Activated CD4-positive, alpha-beta T cell treated with anti-CD3 and anti-CD28 coated beads, Interleukin-2, amount 10 ng/mL, durations not matched to agents 7 days and 5 days (primary cell): ENCODE measurements at places on chromosomes 6 and 20. TPM values are rescaled to one million over a fixed set of nuclear protein-coding genes. Genes with fewer than 3 reads are reported as not detected.

TBX18 gene
- total RNA-seq, result not detected

DNA sequence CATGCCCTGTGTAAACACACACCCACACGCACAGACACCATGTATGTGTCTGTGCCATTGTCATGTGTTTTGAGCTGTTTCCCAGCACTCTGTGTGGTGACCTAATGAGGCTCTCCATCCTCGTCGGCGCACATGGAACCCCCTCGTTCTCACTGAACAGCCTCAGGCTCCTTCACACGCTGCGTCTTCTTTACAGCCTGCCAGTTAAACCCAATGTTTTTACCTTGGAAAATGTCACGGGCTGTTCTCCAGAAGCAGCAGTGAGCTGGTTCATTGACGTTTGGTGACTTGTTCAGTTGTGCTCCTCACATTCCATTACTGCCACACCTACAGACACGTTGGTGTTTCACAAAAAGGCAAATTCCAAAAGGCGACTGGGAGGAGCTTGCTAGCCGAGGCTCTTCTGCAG is 201.0 kb upstream of the FOXQ1 start:
- no peak for DNase-seq

- no peak for DNase-seq
Measured at GRCh38 chr6:30565772-30566171, 5.5 kb upstream of the ABCF1 start.

HNF4A gene
- total RNA-seq, result not detected

DNA sequence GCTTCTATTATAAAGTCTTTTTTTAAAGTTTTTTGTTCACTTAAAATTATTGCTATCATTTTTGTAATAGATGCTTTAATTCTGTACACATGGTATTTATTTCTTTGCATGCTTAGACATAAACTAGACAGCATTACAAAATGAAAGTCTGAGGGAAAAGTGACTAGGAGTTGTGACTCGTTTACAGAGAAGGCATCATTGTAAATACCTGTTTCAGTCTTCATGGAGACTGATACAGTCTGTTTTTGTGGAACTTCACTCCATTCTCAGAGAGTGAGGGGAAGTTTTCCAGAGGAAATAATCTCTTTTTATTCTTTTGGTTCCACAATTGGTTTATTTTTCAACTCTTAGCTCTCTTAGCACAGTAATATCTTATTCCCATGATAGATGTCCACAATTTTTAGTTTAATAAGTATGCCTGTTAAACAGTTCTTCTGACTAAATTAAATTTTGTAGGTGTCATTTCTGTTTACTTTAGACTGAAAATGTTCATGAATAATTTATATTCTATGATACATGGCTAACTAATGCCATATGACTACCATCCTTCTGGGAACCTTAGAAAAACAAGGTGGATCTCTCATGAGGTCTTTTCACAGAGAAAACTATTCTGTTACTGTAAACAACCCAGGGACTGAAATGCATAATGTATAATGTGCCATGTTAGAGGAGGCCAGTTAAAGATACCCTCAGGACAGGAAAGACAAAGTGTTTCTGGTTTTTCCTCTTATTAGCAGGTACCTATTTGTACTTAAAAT is 69.2 kb downstream of the MYO6 start:
- DNase-seq, result no peak

ADAM33 gene
- not detected for total RNA-seq

- DNase-seq, result no peak
Measured at GRCh38 chr6:51929934-51930574, 157.4 kb downstream of the PKHD1 start.

DNA sequence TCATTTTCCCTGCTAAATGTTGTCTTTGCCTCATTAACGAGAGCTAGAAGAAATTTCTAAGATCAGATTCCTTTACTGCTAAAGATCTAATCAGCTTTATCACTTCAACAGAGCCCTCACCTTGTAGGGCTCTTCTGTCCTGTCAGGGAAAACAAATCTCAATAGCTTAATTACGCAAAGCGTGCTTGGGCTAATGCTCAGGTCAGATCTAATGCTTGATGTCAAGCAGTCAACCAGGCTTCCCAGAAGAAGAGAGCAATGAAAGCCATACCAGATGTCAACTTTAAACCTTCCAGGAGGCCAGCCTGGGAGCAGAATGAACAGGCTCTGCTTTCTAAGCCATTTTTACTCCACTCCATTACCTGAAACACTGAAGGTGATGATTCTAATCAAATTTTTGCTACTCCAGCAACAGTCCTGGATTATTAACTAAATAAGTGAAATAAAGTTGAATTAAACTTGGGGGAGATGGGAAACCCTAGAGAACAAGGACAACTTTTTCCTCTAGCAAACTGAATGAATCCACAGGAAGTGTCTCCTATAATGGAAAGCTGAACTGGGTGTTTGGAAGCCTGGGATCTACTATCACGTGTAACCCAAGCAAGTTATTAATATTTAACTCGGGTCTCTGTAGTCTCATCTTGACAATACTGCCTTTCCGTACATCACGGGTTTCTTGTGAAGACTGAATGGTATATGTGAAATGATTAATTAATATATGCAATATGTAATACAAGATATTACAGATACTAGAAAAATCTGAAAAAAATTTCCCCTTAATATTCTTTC is 273.7 kb downstream of the PTPRK start:
- DNase-seq, result no peak

DNA sequence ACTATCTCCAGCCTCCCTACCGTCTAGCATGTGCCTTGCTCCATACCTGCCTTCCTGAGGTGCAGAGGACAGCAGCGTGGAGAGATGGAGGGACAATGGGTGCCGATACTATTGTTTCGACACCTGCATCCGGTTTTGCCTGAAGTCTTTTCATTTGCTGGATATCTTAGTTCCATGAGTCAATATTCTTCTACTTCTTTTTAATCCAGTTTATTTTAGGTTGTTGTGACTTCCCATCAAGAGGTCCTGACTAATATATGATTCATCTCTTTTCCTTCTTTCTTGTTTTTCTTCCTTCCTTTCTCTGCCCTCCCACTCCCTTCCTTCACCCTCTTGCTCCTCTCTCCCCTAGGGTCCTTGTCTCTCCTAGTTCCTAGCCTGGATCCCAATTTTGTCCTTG is 91.4 kb downstream of the CDH26 start:
- DNase-seq, result no peak

DNA sequence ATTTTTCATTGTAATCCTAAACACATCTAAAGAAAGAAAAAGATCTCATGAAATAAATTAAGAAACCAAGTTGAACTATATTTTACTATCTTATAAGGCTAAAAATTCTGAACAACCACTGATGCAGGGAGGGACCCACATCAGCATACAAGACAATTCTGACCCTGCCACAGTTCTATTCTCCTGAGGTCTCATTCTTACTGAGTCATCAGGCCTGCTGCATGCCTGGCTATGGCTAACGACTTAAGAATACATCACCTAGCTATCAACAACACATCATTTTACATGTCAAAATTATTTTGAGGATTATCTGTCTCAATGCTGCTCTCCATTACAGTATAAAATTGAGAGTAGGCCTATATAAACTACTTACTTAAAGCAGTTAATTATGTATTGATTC is 52.9 kb downstream of the FBXL4 start:
- no peak for DNase-seq

DNA sequence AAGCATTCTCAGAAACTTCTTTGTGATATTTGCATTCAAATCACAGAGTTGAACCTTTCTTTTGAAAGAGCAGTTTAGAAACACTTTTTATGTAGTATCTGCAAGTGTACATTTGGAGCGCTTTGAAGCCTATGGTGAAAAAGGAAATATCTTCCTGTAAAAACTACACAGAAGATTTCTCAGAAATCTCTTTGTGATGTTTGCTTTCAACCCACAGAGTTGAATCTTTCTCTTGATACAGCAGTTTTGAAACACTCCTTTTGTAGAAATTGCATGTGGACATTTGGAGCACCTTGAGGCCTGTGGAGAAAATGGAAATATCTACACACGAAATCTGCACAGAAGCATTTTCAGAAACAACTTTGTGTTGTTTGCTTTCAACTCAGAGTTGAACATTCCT is 612.3 kb upstream of the ZNF337 start:
- no peak for DNase-seq

DNA sequence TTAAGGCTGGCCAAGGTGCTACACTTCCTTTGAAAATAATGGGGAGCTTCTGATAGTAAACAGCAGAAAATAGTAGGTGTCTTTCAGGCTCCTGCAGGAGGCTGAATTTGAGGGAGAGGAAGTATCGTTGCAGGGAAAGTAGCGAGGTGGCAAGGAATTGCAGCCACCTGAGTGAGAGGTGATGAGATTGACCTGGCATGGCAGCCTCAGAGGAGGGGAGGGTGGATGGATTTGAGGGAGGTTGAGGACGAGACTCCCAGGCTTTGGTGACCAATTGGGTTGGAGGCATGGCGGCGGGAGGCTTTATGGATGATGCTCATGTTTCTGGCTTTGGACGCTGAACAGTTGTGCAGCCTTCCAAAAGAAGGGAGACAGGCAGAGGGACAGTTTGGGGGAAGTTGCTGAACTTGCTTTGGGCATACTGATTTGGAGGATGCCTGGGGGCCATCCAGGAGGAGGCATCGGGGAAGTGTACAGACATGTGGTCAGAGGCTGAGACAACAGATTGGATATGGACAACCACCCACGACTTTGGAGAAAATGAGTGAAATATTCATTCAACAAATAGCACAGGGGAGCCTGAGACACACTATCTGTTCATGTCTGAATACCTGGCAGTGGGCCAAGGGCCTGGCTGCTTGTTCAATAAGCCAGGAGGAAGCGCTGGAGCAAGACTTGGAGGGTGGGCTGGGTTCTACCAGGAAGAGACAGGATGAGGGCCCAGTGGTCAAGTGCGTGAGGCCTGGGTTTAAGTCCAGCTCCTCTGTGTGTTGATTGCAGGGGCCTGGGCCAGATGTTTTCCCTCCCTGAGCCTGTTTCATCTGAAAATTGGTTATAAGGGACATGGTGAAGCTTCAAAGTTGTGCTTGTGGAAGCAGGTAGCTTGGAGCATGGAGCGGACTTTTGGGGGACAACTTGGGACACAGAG is 113.2 kb downstream of the CEBPB start:
- DNase-seq, result no peak

ZNF318 gene
- 12.8 TPM for total RNA-seq

DNA sequence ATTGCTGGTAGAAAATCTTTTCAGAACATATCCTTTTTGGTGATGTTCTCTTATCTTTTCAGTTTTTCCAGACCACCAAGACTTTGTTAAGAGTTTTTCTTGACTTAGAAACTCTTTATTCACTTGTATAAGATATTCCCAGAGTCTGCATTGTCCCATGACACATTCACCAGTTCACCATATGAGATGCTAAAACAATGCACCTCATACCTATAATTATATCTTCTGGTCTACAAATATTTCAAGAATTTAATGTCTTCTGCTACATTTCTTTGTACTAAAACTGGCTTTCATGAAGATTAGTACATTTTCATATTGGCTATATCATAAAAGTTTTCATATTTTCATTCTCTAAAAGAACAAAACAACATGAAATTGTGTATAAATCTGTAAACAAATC is 111.3 kb downstream of the ADGRG6 start:
- DNase-seq, result no peak

DNA sequence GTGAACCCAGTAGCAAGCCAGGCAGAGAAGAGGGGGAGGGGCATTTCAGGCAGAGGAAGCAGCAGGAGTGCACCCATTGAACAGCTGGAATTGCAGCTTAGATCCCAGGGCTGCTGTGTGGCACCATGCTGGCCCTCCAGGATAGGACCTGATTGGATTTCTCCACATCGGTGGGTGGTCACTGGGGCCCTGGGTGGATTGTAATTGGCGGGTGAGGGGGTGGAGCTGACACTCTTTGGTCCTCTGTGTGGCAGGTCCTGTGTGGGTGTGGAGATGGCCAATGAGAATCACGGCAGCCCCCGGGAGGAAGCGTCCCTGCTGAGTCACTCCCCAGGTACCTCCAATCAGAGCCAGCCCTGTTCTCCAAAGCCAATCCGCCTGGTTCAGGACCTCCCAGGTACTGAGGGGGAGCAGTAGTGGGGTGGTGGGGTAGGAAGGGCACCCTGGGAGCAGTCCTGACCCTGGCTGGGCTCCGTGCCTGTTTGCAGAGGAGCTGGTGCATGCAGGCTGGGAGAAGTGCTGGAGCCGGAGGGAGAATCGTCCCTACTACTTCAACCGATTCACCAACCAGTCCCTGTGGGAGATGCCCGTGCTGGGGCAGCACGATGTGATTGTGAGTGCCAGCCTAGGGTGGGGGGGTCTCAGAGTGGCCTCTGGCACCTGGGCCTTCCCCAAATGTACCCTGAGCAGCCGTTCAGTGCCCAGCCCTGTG is 4.4 kb downstream of the PCIF1 start:
- DNase-seq, result no peak

CRISP3 gene
- total RNA-seq, result not detected

LSM2 gene
- 103 TPM for total RNA-seq

GRCh38 chr20:48277266-48277665 is 492.0 kb upstream of the SULF2 start:
- no peak for DNase-seq

ULBP2 gene
- 0.40 TPM for total RNA-seq

MAP7 gene
- 2.3 TPM for total RNA-seq

- no peak for DNase-seq
Measured at GRCh38 chr20:40632346-40632976, 56.6 kb downstream of the MAFB start.

DNA sequence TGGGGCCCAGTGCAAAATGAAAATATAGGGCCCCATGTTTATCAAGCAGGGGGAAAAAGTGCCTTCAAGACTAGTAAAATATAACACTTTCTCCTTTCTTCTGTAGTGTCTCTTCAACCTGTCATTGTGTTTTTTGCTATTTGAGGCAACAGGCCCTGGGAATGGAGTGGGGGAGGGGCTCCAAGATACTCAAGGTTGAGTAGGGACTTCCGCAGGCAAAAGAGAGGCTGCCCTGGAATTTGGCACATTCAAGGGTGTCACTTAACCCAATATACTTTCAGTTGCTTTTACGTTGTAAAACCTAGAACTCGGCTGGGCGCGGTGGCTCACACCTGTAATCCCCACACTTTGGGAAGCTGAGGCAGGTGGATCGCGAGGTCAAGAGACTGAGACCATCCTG is 154.9 kb downstream of the ALDH8A1 start:
- no peak for DNase-seq

- no peak for DNase-seq
Measured at GRCh38 chr20:53919886-53920285, 150.5 kb downstream of the BCAS1 start.
